ENCODE measurements at places on chromosomes 13 and 19.
A peak's percentile ranks its signal among the peaks of the same experiment; 100 is the strongest.

- DNase-seq = no peak
These were observed 18.8 kb downstream of the UBE2L5 start for GRCh38 chr13:30440910-30441703.

DNA sequence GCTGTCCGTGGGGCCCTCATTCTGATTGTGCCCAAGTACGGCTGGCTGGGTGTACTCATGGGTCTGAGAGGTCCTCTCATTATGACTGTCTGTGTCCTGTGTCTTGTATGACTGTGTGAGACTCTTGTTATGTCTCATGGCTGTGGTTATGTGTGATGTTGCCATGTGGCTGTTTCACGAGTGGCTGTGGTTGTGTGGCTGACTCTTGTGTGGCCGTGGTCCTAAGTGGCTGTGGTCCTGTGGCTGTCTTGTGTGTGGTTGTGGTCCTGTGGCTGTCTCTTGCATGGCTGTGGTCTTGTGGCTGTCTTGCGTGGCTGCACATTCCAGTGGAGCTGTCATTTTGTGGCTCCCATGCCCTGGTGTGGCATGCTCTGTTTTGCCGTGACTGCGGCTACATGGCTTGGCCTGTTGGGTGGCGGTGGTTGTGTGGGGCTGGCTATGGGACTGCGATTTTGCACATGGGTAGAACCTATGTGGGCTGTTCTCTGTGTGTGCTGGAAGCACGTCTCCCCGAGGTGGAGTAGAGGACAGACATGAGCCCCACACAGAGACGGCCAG lies 2.5 kb downstream of the LYL1 start:
- DNase-seq = no peak

- no peak for DNase-seq
These were observed 22.7 kb downstream of the CCNA1 start for GRCh38 chr13:36454987-36455386.

- peak; percentile 6 for DNase-seq
These were observed 870 bp downstream of the ZNF442 start for GRCh38 chr19:12364391-12365235.

- DNase-seq = no peak
These were observed 1.6 kb downstream of the ELAVL3 start for GRCh38 chr19:11479090-11479897.

GRCh38 chr13:42569576-42570344 lies 4.2 kb upstream of the TNFSF11 start:
- DNase-seq = no peak

DNA sequence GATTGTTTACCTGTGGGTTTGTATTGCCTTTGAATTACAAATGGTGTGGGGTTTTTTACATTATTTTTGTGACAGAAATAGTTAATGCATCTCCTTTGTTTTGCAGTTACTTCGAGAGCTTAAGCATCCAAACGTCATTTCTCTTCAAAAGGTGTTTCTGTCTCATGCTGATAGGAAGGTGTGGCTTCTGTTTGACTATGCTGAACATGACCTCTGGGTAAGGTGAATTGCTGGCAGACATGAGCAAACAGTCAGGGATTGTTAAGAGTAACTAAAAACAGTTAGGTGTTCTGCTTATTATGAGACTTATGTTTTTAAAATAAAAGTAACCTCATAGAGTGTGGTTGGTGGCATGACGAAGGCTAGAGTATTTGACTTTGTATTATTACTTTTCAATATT lies 95.0 kb downstream of the CDK8 start:
- peak; percentile 13 for DNase-seq

DNA sequence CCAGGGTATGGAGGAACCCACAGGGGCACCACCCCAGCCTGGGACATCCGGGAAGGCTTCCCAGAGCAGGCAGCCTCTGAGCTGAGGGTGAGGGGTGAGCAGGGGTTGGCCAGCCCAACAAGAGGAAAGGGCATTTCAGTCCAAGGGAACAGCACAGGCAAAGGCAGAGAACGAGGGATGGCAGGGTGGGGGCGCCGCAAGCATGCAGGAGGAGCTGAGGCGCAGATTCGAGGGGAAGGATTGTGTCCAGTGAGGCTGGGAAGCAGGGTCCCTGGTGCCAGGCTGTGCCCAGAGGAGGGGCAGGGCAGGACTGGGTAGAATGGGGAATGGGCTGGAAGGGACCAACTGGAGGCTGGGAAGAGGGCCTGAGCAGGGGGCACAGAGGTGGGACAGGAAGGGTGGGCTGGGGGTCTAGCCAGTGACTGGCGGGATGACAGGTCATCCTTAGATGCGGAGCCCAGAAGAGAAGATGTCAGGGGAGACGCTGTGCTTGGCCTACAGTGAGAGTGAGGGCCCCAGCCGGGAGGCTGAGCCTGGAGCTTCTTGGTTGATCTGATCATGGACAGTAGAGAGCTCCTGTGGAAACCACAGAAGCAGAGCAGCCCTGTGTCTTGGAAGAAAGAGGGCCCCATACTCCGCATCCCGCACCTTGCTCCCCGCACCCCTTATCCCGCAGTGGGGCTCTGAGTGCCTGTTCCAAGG lies 13.6 kb downstream of the EMP3 start:
- DNase-seq = no peak

DNA sequence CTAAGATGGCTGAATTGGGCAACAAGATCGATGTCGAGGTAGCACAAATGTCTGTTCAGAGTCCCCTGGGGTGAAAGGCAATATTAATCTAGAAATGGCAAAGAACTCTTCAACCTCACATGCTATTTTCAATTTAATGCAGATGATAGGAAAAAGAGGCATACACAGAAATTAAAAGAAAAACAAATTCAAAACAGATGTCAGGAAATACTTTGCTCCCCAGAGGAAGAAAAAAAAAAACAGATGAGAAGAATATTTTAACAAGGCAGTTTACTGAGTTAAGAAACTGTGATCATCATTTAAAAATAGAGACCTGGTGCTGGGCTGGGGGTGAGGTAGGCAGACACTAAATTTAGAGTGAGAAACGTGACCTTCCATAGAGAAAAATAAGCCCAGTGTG lies 421.9 kb upstream of the ARGLU1 start:
- no peak for DNase-seq

GRCh38 chr19:32269831-32270230 lies 75.6 kb upstream of the ZNF507 start:
- no peak for DNase-seq

- DNase-seq = peak; percentile 26
These were observed 90.2 kb upstream of the RNF113B start for GRCh38 chr13:98267080-98267912.

GRCh38 chr13:73215823-73216222 lies 157.0 kb downstream of the KLF5 start:
- no peak for DNase-seq

DNA sequence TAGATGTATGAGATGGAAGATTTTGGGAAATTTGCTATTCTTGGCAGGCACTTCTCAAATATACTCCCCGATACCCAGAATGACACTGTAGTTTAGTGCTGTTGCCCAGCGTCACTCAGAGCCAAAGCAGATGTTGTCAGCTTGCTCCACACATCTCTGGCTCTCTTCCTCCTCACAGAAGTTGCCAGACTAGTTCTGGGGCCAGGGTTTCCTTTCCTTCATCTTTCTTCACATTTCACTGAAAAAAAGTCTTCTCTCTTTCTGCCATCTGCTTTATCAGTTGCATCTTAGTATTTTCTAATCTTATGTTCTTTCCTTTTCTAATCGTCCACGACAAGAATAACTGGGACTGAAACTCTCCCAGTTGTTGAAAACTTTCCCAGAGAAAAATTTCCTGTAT lies 251.4 kb downstream of the RGCC start:
- DNase-seq = no peak

DNA sequence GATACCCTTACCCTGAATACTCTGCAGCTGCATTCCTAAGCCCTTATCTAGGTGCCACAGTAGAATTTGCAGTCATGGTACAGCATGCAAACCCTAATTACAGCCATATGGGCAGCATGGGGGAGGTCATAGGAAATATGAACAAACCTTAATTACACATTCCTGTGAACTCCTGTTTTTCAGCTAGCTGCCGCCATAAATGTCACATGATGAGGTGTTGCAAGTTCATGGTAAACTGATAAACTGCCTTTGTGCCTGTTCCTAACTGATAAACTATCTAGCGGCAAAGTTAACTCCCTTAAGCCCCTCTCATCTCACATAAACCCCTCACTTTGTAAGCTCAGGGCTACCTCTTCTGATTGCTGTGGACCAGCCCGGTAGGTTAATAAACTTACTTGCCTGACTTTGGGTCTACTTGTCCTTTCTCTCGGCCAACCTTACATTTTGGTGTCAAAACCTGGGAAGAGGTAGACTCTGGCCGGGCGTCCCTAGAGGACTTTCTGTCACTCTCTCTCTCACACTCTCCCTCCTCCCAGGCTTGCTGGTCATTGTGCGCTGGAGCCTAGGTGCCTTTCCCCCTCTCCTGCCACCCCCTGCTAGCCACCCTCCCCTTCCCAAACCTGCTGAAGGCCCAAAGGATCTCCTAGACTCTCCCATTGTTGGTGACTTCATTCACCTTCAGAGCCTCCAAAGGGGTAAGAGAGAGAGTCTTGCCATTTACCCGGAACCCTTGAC lies 43.3 kb downstream of the ZNF93 start:
- no peak for DNase-seq

DNA sequence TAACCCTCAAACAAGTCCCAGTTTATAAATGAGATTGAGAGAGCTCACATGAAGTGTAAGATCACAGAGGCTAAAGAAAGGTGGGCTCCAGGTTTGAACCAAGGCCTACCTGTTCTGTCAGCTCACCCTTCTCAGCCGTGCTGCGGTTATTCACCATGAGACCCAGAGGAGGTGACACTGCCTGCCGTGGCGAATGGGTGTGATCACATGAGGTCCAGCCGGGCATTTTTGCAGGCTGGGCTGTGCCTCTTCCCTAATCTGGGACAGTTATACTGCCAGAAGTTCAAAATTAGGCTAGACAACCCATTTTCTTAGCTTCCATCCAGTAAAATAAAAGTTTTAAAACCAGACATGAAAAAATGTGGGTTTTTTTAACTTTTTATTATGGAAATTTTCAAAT lies 146.8 kb downstream of the FOXO1 start:
- DNase-seq = no peak

DNA sequence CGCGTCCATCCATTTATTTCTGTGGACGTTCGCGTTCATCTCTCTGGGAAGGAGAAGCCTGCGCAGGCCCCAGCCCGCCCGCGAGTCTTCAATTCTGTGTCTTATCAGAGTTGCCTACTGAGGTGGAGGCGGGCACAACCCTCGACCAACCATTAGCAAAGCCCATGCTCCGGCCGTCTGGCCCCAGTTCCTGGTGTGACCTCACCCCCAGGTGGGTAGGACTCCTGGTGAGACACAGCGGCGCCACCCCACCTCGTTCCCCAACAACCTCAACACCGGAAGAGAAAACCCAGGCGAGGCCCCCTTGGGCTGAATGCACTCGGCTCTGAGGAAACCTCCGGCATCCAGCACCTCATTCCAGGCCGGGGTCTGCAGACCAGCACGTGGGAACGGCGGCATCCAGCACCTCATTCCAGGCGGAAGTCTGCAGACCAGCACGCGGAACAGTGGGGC lies 14.7 kb downstream of the ZNF787 start:
- no peak for DNase-seq

DNA sequence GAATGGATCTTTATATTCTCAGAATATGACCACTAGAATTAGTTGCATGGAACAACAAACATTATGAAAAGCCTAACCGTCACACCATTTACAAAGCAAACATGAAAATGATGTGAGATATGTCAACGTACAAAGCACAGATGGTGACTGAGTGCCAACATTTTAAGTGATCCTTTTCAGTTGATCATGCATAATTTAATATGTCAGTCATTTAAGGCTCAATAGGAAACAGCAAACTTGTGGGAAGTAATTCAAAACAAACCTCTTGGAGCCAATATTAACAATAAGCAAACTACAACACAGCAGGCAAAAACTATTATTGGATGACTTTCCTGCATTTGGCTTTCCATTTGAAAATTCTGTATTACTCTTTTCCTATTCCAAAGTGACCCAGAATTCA lies 277.6 kb downstream of the SLITRK6 start:
- no peak for DNase-seq

- DNase-seq = no peak
These were observed 38.7 kb upstream of the TPM4 start for GRCh38 chr19:16037424-16038195.

GRCh38 chr19:17889609-17890214 lies 18.0 kb downstream of the SLC5A5 start:
- peak; percentile 76 for DNase-seq

DNA sequence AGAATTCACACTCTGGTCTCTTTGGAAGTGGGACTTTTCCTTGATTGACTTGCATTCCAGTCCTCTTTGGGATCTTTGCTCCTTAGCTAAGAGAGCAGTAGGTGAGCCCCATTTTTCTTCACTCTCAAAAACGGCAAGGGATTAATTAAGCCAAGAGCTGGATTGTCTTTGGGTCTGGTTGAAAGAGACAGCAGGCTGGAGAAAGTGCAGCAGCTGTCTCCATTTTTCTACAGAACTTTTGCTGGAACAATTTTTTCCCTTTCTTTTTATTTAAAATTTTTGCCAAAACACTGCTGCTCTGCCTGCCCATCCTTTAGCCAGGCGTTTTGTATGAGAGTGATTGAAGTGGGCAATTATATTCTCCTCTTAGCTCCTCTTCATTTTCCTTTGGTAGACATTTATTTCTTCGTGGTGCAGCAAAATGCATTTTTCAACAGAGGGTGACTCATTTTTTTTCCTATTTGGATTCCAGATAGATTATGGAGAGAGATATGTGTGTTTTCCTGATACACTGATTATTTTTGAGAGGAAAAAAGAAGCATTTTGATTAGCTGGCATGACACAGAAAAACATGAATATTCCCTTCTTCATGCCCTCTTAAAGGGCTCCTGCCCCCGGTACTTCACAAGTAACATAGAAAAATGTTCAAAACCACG lies 371.2 kb upstream of the NBEA start:
- DNase-seq = no peak

GRCh38 chr19:54670576-54671357 lies 8.0 kb downstream of the LILRB4 start:
- no peak for DNase-seq

GRCh38 chr19:54316746-54317107 lies 3.8 kb upstream of the LILRA5 start:
- no peak for DNase-seq

DNA sequence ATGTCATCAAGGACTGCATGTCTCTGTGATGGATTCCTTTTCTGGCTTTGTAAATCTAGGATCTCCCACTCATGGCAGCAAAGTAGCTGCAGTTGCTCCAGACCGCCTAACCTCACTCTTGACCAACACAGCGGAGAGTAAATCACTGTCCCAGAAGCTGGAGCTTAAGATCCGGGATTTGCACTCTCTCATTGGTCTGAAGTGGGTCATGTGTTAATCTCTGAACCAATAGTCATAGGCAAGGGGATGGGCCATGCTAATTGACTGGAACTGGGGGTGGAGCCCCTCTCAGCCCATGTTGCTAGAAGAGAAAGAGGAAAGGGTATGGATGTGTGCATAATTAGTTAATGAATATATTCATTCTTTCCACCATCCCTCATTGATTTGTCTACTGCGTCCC lies 34.0 kb downstream of the VAV1 start:
- no peak for DNase-seq

GRCh38 chr19:18995804-18996241 lies 37.5 kb downstream of the SUGP2 start:
- DNase-seq = peak; percentile 85

GRCh38 chr13:55887561-55887960 lies 1253.2 kb upstream of the PRR20A start:
- no peak for DNase-seq

All from HuH-7 (cell line).